Ascending aorta (tissue), 2 donors: ENCODE measurements at places on chromosomes 3 and 15.

DNA sequence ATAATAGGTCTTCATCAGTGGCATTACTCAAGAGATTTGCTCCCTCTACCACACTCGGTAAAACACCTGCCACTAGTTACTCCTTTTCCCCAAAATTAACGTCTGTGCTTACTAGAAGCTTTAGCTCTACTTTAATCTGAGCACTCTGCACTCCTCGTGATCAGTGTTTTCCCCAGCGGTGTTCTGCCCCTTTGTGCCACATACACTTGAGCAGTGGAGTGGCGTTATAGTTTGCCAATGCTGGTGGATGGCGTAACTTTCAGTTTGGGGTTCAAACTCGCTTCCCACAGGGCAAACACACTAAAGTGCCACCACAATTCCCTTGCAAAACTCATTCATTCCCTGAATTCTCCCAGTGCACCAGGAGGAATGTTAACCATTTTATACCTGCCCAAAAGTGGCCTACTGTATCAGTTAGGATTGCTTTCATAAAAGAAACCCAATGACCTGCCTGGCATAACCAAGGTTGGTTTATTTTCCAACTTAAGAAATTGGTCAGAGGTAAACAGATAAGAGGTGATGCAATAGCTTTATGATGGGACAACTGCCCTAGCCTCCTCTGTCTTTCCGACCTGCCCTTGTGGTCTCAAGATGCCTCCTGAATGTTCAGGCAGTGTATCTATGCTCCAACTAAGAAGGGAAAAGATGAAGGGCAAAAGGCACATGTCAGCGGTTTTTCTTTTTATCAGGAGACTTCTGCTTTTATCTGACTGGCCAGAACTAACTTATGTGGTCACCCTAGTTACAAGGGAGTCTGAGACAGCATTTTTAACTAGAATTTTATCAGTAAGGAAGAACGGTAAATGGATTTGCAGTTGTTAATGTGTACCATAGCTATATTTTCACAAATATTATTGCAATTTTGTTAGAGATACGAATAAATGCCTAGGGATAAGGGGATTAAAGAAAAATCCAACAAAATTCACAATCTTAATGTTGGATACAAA is 83.9 kb downstream of the FSIP1 start:
- no peak for DNase-seq

GRCh38 chr3:183317886-183318865 is 65.1 kb downstream of the B3GNT5 start:
- DNase-seq: no peak

DNA sequence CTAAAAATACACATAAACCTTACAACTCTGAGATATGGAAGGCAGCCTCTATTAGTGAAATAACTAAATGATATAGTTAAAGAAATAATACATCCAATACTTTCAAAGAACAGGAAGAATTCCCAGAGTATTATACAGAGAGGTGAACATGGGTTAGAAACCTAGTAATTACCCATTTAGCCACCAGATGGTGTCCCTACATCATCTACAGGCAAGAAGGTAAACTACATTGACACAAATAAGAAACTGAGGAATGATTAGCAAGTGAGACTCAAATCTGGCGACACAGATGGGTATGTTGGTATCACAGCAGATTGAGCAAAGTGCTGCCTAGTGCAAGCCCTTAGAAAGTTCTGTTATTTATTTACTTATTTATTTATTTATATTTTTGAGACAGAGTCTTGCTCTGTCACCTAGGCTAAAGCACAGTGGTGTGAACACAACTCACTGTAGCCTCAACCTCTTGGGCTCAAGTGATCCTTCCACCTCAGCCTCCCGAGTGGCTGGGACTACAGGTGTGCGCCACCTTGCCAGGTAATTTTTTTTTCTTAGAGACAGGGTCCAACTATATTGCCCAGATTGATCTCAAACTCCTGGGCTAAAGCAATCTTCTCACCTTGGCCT is 28.2 kb downstream of the NEK4 start:
- DNase-seq: no peak

DNA sequence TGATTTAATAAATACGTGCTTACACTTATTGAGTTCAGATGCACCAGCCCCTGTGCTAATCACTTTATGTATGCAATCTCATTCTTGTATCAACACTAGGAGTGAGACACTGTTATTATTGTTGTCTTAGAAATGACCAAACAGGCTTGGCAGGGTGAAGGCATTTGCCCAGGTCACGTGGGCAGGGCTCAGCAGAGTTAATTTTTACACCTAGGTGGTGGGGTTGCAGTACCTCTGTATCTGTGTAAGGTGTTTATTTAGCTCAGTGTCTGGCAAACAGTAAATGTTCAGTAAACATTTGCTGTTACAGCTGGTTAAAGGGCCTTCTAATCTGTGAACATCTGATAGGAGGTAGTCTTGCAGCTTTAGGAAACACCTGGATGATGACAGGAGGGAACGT is 200.0 kb downstream of the CACNA2D3 start:
- no peak for DNase-seq

- no peak for DNase-seq
These were observed 523.0 kb downstream of the FOXP1 start for GRCh38 chr3:71060536-71060935.

- DNase-seq: no peak
These were observed 6.2 kb downstream of the NEO1 start for GRCh38 chr15:73058437-73058836.

GRCh38 chr3:46913644-46914043 is 36.1 kb downstream of the PTH1R start:
- DNase-seq: peak; percentile 64

DNA sequence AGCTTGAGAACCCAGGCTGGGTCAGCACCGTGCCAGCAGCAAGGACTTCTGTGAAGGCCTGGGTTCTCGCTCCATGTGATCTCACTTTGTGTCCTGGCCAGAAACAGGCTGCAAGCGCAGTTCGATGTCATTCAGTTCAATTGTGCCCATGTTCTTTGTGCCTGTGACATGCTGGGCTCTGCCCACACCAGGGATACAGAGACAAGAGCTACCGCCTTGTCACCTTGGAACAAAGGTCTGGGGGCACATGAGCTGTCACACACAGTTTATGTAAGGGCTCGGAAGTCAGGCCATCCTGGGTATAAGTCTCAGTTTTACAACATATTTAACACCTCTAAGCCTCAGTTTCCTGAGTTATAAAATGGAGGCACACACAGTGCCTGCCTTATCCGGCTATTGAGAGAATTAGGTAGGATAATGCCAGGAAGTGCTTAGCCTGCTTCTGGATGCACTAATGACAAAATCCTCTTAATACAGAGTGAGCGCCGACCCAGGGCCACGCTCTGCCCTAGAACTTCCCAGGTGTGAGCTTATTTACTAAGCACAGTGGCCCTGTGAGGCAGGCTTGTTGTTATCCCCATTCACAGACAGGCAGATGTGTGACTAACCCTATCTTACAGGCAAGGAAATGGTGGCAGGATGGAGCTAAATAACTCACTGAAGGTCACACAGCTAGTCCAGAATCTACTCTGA is 50.4 kb upstream of the LIMD1 start:
- no peak for DNase-seq

DNA sequence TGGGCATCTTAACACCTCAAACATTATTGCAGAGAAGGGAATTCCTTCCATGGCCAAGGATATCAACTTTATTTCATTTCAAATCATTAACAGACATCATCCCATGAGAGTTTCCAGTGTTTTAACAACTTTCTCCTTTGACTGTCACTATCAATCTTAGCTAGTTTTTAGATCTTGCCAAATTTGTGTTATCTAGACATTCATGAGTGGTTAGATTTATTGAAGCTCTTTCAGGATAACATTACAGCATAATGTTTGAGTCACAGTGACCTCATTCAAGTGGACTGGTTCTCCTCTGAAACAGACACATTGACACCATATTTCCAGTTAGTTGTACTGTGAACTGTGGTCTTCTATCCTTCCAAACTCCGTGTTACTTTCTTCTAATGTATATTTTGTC is 8.6 kb upstream of the TNFAIP8L3 start:
- DNase-seq: no peak

DNA sequence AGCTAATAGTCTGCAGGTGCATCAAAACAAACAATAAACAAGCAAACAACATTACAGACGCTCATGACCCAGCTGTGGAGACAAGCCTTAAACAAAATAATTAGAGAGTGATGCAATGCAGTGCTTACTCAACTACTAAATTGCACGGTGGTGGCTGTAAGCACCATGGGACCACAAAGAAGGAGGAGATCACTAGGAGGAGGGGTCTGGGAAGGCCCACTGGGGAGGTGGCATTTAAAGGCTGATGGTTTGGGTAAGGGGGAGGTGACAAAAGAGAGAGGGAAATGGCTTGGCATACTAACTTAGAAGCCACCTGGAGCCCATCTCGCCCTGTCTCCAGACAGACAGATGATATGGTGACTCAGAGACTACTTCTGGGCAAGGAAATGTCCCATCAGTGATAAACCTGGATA is 516.7 kb downstream of the FOXP1 start:
- no peak for DNase-seq

DNA sequence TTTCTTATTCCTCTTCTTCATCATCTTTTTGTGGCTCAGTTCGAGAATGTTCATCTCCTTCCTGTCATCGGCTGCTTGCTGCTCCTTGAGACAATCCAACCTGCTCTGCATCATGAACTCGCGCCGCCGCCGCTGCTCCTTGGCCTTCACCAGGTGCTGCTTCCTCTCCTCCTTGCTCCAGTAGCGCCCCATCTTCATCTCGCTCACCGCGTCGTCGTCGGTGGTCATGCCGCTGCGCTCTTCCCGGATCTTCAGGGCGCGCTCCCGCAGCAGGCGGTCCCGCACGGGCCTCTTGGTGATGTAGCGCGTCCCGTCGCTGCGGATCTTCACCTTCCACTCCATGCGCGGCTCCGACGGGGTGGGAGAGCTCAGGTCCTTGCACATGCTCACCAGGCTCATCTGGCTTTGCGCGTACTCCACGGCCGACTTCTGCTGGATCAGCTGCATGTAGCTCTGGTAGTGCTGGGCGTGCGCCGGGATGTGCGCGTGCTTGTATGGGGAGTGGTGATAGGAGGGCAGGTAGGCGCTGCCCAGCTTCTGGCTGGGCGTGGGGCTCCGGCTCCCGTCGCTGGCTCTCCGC is 241.2 kb downstream of the PDZRN3 start:
- no peak for DNase-seq

GRCh38 chr3:43062040-43062563 is 43.8 kb downstream of the POMGNT2 start:
- no peak for DNase-seq

DNA sequence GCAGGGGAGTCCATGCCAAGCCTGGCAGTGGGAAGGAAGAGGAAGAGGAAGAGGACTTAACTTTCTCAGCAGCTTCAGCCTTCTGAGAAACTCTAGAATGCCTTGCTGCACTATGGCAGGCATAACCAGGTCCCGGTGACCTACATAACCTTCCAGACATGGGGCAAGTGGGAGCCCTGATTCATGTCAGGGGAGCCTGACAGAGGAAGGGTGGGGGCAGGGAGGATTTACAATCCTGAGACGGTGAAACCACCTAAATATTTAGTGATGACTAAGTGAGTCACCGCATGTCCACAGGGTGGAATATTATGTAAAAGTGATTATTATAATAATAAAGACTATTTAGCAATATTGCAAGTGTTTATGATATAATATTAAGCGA is 46.7 kb downstream of the AMOTL2 start:
- DNase-seq: no peak

DNA sequence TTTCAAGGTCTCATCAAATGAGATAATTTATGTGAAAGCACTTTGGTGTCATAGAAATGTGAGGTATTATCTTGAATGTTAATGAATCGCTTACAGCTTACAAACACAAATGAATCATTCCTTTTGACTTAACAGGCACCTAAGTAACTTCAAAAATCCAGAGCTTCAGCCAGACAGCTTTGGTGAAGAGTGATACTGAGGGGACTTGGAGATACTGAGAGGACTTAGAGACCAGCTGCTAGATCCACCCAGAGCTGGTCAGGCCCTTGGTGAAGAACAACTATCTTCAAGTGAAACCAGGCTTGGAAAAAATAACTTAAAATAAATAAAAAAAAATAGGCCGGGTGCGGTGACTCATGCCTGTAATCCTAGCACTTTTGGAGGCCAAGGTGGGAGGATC is 16.2 kb upstream of the ZFYVE19 start:
- DNase-seq: no peak

DNA sequence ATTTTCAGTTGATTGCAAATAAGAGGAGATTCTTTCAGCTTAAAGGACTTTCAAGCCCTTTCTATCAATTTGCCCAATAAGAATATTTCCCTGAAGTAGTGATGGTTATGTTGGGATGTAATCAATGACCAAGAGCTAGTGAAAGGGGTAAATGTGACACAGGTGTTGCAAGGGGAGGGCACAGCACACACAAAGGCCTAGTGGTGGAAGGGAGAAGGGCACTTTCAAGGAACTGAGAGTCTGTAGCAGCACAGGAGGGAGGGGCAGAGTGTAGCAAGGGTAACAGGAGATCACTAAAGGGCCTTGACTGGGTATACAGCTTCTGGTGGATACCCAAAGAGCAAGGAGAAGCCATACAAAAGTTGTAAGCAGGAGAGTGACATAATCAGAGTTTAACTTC is 217.8 kb upstream of the ARHGEF26 start:
- no peak for DNase-seq

DNA sequence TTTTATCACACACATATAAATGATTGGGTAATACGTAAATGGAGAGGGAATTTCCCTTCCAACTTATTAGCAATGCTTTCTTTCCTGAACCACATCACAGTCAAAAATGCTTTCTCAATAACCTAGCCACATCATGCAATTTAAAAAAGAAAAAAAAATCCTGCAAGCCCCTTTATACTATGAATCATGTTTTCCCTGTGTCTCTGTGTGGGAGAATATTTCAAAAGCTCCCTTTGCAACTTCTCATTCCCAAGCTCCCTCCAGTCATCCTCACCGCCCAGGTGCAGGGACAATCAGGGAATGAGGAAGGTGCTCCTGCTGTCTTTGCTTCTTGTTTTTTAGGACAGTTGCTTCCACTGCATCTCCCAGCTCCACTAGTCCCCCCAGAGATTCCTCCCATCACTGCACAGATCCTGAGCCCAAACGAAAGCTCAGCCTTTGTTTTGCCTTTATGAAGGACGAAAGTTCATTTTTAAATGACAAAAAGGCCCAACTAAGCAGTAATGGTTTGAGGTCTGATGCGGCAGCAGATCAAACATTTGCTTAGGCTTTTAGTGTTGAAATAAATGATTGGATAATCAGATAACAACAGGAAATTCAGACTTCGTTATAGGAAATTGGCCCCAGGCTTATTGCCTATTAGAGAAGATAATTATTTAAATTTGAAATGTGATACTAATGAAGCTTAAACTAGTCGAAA is 47.8 kb upstream of the ADGRG7 start:
- DNase-seq: no peak

DNA sequence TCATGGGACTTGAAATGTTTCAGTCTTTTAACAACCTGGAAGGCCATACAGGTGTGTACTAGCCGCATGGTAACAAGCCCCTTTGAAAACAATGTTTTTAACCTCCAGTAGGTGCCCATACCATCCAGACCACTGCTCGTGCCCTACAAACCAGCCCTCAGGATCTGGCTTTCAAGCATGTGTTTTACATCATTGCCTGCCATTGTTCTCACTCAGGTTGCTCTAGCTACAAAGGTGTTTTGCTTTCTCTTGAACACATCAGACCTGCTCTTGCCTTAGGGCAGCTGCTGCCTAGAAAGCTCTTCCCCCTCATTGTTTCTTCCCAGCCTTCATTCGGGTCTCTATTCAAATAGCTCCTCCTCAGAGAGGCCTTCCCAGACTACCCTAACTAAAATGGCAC is 32.3 kb upstream of the MAP3K13 start:
- no peak for DNase-seq
